ENCODE measurements at places on chromosomes 2 and 18.

DNA sequence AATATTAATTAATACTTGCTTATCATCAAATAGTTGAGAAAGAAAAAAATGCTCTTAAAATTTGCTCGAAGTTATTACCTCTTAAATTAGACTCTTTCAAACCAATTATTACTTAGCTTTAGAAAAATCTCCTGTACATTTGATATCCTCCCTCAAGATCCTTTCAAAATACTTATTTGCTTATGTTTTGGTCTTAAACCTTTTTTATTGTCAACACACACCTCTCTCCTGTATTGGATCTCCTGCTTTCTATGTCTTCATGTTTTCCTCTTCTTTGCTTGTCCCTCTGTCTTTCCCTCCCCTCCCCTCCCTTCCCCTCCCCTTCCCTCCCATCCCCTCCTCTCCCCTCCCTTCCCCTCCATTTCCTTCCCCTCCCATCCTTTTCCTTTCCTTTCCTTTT lies 14.0 kb downstream of the OSBPL6 start:
- no peak for DNase-seq

GRCh38 chr2:133705287-133705686 lies 137.0 kb upstream of the NCKAP5 start:
- DNase-seq = no peak

DNA sequence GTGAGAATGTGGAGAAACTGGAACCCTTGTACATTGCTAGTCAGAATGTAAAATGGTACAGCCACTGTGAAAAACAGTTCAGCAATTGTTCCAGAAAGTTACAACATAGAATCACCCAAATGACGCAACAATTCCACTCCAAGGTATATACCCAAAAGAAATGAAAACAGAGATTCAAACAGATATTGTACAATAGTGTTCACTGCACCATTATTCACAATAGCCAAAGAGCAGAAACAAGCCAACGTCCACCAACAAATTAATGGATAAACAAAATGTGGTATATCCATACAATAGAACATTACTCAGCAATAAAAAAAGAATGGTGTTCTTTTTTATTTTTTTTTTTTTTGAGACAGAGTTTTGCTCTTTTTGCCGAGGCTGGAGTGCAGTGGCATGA lies 10.9 kb downstream of the CLASP1 start:
- no peak for DNase-seq

GRCh38 chr2:120976501-120977307 lies 241.0 kb downstream of the GLI2 start:
- DNase-seq = no peak

DNA sequence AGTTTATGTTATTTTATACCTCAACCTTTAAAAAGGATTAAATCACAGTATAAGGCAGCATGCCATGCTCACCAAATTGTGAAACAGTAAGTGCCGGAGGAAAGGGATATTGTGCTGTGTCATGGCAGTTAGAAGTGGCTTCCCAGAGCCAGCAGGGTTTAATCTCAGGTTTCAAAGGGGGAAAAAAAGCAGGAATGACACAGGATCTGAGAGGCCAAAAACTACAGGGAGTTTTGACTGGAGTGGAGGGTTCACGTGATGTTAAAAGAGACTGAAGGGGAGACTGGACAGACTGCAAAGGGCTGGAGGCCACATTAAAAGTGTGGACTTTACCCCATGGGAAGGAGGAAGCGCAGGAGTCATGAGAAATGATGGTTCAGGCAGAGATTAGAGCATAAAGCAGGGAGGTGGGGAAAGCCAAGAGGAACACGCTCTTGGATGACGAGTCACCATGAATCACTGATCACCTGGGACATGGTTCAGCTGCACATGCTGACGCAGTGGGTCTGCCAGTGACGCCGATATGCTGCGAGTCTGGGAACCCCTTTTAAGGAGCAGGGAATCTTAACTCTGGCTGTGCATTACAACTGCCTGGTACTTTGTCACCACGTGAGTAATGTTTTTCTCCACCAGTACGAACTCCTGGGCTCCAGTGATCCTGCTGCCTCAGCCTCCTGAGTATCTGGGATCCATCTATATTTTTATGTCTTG lies 6.1 kb downstream of the CHMP1B start:
- no peak for DNase-seq

GRCh38 chr18:60053747-60054304 lies 154.0 kb downstream of the PMAIP1 start:
- DNase-seq = no peak

GRCh38 chr2:122660786-122661634 lies 905.6 kb downstream of the TSN start:
- DNase-seq = no peak

DNA sequence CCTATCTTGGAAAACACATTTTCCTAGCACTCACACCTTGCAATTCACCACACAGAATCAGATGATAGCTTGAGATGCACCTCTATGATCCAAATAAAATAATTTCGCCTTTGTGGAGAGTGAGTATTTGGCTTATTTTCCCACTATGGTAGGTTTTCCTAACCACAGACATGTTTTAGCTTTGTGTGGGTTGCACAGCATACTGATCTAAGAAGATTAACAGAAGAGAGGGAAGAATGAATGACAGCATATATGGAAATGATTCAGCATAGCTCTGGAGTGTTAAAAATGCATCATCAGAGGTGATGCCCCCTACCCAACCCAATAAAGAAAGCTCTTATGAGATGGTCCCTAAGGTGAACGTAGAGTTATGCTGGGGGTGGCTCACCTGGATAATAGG lies 72.5 kb downstream of the GCA start:
- DNase-seq = no peak

DNA sequence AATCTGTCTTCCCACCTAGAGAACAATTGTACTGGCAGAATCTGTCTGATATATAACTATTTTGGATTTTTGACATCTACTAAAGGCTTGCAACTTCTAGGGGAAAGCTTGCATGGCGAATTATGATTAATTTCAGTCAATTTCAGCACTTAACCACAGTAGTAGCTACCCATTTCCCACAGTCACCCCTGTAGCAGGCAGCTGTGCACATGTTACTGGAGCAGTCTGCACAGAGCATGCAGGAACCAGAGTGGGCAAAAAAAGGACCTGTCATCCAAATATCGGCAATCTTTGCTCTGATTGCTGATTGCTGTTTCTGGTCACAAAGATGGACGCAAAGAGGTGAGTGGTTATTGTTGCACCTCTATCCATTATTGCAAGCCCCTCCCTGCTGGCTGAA lies 473.3 kb downstream of the SPAG16 start:
- no peak for DNase-seq

DNA sequence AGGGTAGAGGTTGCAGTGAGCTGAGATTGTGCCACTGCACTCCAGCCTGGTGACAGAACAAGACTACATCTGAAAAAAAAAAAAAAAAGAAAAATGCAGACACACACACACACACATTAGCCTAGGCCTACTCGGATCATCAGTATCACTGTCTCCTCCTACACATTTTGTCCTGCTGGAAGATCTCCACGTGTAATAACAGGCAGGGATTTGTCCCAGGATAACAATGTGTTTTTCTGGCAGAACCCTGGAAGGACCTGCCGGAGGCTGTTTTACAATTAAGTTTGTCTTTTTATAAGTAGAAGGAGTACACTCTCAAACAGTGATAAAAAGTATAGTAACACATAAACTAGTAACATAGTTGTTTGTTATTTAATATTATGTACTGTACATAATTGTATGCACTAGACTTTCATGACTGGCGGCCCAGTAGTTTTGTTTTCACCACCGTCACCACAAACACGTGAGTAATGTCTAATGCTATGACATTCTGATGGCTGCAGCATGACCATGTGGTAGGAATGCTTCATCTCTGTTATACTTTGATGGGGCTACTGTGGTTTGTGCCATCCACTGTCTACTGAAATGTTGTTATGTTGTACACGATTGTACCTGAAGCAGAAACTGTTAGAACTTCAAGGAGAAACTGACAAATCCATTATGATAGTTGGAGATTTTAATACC lies 130.6 kb downstream of the ATP9B start:
- DNase-seq = no peak

GRCh38 chr2:155574941-155575340 lies 757.6 kb downstream of the NR4A2 start:
- DNase-seq = no peak

DNA sequence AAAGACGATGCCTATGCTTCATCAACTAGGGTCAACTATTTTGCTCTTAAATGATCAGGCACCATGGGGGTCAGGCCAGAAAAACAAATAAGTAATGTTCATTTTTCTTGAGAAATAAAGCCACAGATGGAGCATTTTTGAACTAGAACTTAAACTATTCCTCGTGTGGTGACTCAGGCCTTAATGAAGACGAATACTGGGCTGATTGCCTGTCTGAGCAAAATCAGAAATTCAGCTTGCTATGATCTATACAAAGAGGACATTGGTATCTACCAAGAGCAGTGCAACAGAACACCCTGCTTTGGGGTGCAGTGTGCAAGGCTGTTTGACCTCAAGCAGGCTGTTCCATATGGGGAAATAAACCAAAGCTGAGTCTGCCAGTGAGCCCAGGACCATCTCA lies 176.0 kb downstream of the NRP2 start:
- no peak for DNase-seq

DNA sequence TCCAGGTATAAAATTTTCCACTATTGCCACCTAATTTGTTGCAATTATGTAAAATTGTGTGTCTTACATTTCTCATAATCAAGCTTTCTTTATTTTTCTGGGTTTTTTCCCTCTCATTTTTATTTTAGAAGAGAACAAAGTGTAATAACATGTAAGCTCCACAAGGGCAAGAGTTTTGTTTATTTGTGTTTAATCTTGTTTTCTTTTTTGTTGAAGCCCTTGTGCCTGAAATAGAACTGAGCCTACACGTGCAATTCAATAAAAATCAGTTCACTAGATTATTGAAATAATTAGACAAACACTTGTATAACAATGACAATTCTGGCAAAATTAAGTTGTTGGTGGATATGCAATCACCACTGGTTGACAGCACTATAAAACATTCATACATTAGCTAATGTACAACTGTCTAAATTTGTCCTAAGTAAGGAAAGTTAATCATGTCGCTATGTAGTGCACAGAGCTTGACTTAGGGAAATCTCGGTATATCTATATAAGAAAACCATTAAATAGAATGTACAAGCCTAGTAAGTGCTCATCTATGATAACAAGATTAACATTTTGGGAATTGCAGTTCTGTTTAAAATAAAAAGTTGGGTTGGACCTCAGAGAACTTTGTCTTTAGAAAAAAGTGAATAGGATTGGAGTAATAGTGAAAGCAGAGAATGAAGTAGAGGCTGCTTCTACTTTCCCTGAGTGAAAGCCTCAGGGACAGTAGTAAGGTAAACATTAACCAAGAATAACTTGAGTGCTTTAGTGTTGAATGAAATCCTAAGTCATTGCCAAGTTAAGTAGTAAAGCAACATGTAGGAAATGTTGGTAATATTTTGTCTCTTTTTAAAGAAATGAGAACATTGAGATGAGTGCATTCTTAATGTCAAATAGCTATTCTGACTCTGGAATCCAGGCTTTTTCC lies 37.4 kb upstream of the NOL4 start:
- no peak for DNase-seq

- DNase-seq = no peak
Observed at GRCh38 chr18:53771664-53772063, 452.8 kb downstream of the MBD2 start.

GRCh38 chr2:241125626-241126025 lies 23.5 kb upstream of the MTERF4 start:
- no peak for DNase-seq

DNA sequence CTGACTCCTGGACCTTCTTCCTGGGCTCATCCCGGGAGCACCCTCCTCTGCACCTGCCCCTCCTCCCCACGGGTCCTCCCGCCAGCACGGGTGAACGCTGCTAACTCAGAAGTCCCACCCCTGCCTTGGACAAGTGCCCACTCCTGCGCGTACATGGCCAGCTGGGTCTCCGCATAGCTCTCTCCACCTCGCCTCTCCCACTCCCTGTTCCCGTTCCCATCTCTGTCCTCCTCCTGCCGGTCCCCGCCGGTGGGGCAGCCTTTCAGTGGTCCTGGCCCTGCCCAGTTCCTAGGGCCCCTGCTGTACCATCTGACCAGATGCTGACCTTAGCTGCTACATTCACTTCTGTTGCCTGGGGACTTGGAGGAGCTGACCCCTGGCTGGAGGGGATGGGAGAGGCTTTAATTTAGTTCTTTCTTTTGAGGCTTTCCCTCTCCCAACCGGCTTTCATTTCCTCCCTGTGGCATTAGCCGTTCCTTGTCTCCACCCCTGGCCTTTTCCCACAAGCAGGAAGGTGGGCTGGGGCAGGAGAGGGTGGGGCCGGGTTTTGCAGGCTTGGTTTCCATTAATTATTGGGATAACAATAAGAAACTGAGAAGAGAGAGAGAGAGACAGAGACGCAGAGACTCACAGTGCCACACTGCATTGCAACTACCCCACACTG lies 136.1 kb downstream of the SH3BP4 start:
- DNase-seq = no peak

GRCh38 chr2:209960676-209961630 lies 41.5 kb upstream of the RPE start:
- peak; percentile 1 for DNase-seq

DNA sequence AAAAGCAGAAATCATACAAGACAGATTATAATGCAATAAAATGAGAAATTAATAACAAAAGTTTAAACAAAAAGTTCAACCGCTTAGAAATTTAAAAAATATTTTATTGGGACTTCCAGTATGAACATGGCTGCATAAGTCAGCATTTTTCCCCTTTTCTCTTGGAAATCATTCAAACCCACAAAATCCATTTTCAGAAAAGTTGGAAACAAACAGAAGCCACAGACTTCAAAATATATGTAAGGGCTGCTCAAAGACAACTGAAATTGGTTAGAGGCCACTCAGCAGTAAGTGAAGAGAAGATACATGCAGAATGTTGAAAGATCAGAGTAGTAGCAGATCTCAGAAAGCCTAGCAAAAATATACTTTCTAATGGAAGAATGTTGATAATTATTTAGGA lies 194.0 kb downstream of the DYSF start:
- no peak for DNase-seq

DNA sequence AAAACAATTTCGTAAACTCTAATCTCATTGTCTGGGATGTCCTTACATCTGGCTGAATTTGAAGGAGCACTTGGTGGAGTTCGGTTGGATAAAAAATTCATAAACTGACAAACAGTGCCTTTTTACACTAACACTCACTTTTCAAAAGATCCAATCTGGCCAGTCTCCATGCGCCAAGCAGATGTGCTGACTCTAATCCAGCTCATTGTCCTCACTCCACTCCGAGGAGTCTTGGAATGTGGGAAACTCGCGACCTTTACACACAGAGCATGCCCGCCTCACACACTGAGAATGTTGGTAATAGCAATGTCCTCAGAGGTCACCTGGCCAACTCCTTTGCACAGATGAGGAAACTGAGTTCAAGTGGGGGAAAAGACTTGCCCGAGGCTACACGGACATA lies 66.8 kb downstream of the XDH start:
- DNase-seq = no peak

DNA sequence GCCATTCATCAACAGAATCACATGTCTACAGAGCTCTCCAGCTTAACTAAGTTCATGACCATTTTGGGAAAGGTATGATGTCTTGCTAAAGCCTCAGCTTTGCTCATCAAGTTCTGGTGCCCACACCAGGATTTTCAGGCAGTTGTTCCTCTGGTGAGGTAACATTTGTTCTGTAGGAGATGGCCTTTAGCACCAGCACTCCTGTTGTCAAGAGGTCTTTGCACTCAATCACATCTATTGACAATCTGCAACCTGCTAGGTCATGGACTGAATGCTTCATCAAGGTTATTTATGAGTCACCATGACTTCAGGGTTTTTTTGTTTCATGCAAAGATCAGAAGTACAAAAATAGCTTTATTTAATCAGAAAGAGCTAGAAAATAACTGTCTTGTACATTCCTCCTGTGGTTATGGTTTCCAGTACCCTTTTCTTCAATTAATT lies 36.6 kb upstream of the VIT start:
- no peak for DNase-seq

All from stimulated activated CD4-positive, alpha-beta T cell treated with anti-CD3 and anti-CD28 coated beads, Interleukin-15, amount 100 ng/mL, for 1 hour (primary cell).